ENCODE measurements at places on chromosomes 3 and 15.
A peak's percentile ranks its signal among the peaks of the same experiment; 100 is the strongest.

DNA sequence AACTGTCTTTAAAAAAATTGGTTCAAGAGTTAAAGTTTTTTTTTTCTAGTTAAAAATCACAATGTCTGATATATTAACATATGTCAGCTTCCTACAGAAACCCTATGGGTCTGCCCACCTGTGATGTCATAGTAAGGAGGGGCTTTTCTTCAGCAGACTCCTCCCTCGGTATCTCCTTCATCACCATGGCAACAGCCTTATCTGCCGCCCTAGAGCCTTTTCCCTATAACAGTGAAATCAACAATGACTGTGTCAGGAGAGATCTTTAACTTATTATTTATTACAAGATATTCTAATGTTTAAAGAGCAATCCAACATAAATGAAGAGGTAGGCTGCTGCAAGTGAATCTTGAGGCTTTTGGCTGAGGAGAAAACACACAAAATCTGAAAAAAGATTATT lies 138.7 kb downstream of the PEX5L start:
- DNase-seq: peak; percentile 84

DNA sequence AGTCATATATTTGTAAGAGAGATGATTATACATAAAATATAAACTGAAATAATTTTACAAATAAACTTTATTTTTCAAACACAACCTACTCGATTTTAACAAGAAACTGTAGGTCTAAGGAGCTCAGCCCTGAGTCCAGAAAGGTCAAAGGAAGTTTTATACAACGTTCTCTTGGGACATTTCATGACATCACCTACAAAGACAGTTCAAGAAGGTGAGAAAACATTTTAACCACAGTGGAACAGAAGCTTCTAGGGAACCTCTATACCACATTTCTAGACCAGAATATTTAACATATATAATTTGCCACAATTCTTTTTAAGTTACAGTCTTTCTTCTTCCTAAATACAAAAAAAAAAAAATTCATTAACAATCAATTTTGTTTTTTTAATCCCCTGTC lies 40.1 kb downstream of the CBLB start:
- DNase-seq: no peak

DNA sequence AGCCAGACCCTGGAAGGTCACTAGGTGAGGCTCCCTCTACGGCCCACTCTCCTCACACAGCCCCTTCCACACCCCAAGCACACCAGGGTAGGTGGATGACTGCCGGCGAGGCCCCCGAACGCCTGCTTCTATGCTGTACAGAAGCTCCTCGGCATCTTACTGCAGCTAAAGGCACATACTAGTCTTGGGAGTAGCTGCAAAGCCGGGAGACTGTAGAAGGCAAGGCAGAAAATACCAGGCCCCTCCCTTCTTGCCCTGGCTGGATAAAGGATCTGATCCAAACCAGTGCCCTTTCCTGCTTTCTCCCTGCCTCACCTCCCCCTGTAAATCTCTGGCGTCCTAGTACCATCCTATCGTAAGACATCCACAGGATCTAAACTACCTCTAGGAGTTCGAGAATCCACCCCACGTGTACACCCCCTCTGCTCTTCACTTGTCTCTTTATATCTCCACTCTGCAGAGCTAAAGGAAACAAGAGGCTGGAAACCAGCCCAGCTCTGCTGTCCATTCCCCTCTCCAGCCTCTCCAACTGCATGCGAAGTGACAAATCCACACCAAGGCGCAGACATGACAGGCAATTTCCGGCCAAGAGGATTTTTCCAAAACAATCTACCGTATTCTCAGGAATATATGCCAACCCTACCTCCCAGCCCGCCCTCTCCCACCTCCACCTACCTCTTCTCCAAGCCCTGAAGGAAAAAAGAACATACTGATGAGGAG lies 11.8 kb downstream of the TNK2 start:
- peak; percentile 62 for DNase-seq

DNA sequence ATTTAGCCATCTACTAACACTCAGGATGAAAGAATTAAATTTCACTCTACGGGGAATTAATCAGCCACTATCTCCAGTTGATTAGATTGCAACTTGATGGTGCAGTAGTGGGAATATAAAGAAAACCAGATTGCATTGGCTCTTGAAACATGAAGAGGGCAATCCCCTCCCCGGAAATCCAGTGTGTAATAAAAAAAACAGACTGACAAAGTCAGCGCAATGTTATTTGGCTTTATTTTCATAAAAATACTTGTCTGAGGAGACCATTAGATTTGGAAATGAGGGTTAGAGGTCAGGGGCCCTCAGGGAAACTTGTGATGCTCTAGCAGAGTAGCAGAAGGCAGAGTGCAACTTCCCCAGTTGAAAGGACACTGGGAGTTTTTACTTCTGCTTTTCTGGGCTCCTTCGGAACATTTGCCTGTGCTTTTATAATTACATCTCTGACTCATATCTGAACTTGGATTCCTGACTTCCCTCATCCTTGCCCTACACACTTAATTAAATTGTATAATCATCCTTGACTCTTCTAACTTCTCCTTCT lies 326.8 kb downstream of the TUSC7 start:
- no peak for DNase-seq

DNA sequence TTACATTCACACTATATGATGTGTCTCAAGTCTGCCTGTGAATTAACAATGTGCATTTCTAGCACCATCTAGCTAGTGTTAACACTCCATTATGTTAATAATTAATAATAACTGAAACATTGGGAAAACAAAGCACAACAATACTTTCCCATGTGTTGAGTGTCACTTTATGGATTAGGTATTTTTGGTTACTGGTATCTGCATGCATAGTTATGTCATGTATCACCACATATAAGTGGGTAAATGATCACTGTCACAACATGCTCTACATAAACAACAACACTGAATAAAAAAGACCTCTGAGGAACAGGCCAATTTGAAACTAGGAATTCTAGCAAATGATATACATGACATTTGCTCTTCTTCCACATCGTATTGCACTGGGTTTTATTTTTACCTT lies 74.7 kb downstream of the MLH1 start:
- DNase-seq: no peak

DNA sequence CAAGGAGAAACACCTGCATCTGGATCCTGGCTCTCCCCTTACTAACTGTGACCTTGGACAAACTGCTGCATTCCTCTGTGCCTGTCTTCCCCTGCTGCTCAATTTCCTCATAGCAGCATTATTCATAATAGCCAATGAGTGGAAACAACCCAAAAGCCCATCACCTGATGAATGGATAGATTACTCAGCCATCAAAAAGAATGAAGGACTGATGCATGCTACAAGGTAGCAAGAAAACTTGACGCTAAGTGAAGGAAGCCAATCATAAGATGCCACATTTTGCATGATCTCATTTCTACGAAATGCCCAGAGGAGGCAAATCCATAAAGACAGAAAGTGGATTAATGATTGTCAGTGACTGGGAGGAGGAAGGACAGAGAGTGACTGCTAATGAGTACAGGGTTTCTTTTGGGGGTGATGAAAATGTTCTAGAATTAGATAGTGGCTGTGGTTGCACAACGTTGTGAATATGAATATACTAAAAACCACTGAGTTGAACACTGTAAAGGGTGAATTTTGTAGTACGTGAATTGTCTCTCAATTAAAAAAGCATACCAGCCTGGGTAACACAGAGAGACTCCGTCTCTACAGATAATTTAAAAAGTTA lies 11.2 kb downstream of the IGDCC4 start:
- DNase-seq: no peak

DNA sequence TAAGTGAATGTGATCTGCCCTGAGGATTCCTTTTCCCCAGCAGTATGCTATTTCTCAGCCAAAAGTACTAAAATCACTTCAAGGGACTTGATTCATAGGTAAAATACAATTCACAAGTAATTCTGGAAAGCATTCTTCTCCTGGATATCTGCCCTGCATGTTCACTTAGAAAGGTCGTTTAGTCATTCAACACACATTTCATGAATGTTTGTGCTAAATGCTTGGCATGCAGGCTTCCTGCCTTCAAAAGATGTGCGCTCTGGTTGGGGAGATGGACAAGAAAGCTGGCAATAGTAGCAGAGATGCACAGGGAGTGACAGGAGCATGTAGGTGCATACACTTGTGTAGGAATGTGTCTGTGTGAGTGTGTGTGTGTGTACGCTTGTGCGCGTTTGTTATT lies 360.7 kb downstream of the PTPRG start:
- DNase-seq: no peak

GRCh38 chr3:162863579-162863978 lies 1367.0 kb downstream of the OTOL1 start:
- DNase-seq: no peak

DNA sequence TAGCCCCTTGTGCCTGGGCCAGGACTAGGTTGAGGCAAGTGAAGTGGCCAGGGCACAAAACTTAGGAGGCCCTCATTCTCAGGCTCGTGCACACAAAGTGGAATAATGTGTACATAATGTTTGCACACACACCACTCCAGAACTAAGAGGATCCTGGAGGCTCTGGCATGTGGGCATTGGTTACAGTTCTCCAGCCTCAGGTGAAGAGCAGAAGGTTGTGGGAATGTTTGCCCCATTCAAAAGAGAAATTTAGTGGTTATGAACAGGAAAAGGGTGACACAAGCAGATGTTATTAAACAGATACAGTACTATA lies 31.3 kb downstream of the ASB7 start:
- DNase-seq: no peak

- DNase-seq: no peak
Measured at GRCh38 chr3:195411836-195412235, 31.0 kb downstream of the ACAP2 start.

DNA sequence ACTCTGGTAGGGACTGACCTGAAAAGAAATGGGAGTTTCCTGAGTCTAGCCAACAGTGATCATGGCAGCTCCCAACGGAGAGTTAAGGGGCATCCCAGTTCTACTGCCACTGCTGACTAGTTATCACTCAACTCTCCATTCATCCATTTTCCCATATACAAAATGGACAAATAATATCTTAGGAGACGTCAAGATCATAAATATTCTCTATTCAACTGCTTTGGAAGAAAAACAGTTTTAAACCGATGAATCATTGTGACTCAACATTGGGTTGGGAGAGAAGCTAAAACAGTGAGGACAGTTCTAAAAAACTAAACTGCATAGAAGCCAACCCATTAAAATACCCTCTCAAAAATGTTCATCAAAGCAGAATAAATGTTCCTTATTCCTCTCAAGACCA lies 57.6 kb upstream of the CHRM5 start:
- no peak for DNase-seq

DNA sequence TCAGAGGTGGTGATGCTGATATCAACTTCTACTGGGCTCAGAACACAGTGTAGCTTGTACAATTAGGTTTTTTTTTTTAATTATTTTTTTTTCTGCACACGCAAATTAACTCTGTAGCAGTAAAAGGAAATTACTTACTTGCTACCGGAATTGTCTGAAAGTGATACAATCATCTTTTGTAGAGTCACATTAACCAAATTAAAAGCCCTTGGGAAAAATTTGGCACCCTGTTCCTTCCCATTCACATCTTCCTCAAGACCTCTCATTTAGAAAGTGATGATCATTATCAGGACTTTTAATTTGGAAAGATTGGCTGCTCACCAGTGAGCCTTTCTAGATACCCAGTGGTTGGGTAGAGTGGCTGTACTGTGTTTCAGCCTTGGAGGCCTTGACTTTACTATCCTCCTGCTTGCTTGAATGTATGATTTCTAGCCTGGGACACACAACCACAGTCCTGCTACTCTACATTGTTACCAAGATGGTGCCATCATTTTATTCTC lies 158.3 kb downstream of the ECT2 start:
- no peak for DNase-seq

DNA sequence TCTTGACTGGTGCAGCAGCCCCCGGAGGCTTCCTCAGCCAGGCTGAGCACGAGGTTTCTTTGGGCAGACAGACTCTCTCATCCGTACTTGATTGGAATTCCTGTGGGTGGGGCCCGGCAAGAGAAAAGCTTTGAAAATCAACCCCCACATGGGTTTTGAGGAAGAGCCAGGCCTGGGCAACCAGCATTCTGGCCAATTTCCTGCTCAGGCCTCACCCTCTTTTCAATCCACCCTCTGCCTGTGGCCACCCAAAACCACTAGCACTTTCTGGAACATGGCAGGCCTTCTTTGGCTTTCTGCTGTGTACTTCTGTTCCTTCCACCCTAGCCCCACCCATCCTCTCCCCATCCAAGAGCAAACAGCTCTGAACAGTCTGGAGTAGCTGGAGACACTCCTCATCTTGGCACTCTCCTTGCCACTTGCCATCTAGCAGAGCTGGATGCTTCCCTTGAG lies 5.9 kb downstream of the MYO5C start:
- no peak for DNase-seq

GRCh38 chr3:23762214-23762613 lies 43.5 kb upstream of the UBE2E1 start:
- no peak for DNase-seq

GRCh38 chr3:158961471-158961870 lies 159.6 kb downstream of the MFSD1 start:
- no peak for DNase-seq

DNA sequence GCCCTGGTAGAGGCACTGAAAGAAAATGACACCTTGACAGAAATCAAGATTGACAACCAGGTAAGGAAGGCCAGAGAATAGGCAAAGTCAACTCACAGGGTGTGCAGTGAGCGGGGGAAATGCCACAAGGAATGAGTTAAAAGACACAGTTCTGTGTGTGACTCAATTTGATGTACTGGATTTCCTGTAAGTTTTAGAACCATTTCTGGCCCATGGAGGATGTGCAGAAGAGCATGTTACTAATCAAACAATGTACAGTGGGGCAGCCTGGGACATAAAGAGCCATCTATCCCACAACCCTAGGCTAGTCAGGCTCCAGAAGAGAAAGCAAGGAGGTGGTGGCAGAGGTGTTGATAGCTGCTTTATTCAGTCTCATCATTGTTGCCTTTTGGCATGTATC lies 31.2 kb upstream of the TMOD3 start:
- DNase-seq: no peak

All from SK-N-DZ (cell line).